SIG-M5 (cell line): ENCODE measurements at places on chromosomes 5 and 9.

- no peak for DNase-seq
Observed at GRCh38 chr5:124599028-124599973, 147.1 kb downstream of the ZNF608 start.

DNA sequence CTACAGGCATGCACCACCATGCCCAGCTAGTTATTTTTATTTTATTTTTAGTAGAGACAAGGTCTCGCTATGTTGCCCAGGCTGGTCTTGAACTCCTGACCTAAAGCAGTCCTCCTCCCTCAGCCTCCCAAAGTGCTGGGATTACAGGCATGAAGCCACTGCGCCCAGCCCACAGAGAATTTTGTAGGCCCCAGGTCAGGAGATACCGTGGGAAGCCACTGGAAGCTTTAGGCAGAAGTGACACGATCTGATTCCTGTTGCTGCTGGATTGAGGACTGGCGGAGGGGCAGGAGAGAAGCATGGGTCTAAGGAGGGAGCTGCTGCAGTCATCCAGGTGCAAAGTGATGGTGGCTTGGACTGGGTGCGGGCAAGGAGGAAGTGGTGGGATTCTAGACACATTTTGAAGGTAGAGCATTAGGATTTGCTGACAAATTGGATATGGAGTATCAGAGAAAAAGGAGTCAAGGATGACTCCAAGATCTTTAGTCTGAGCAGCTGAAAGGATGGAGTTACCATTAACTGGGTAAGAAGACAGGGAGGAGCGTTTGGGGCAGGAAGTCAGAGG, 20.7 kb downstream of the TCF7 start:
- no peak for DNase-seq

GRCh38 chr5:11355491-11355890, 548.8 kb downstream of the CTNND2 start:
- DNase-seq: no peak

DNA sequence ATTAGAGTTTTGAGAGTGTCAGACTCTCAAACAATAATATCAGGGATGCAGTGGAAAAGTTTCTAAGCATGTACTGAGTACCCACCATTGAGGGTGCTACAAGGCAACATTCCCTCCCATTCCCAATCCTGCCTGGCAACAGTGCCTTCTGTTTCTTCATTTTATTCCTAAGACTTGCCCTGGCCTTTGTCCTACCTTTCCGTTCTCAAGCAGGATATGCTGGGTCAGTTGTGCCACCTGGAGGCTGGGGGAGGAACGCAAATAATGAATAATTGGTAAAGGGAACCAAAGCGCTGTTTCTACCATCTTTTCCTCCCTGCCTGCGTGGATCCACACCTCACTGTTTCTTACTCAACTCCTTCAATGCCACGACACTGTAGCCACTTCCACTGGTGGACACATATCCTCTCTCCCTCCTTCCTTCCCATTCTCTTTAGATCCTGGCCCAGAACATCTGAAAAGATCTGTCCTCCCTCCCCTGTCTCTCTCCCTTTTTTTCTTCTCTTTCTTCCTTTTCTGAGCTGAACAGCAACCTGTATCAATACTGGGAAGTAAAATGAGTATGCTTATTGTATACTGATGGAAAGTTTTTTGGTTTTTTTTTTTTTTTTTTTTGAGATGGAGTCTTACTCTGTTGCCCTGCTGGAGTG, 149.5 kb downstream of the C9orf152 start:
- DNase-seq: no peak

GRCh38 chr5:73964352-73964865, 338.4 kb downstream of the ARHGEF28 start:
- DNase-seq: no peak

DNA sequence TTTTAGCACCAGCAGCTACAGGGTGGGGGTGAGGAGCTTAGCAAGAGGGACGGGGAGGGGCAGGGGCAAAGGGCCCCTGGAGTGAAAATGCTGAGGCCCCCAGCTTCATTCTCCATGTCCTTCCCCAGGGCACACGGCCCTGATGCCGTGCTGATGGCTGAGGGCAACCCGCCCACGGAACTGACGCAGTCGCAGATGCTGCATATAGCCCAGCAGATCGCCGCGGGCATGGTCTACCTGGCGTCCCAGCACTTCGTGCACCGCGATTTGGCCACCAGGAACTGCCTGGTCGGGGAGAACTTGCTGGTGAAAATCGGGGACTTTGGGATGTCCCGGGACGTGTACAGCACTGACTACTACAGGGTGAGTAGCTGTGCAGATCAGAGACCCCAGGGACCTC, 285.6 kb downstream of the NTRK2 start:
- no peak for DNase-seq

GRCh38 chr5:100575815-100576214, 40.6 kb downstream of the FAM174A start:
- DNase-seq: no peak

GRCh38 chr5:159463590-159464321, 133.5 kb upstream of the IL12B start:
- no peak for DNase-seq

- DNase-seq: no peak
Observed at GRCh38 chr9:115939065-115939765, 214.4 kb upstream of the PAPPA start.

GRCh38 chr5:96775050-96775449, 32.7 kb downstream of the ERAP1 start:
- DNase-seq: no peak

DNA sequence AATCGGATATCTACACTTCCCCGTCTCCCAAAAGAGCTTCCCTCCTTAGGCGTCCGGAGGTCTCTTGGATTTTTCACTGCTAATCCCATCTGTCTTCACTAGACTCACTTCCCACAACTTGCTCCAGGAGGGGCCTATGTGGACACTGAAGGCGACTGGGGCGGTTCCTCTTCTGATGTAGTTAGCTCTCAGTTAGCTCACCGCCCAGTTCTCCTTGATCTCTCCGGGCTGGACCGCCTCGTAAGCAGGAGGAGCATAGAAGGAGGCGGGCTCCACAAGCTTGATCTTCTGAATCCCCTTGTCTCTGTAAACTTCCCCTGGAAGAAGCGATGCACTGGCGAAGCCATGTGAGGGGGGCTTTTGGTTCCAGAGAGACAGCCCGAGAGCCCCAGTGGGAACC, 112.0 kb upstream of the SELENOP start:
- DNase-seq: no peak

GRCh38 chr5:150131978-150132694, 23.5 kb downstream of the PDGFRB start:
- no peak for DNase-seq

- no peak for DNase-seq
Observed at GRCh38 chr5:121982146-121982892, 20.5 kb downstream of the SRFBP1 start.

DNA sequence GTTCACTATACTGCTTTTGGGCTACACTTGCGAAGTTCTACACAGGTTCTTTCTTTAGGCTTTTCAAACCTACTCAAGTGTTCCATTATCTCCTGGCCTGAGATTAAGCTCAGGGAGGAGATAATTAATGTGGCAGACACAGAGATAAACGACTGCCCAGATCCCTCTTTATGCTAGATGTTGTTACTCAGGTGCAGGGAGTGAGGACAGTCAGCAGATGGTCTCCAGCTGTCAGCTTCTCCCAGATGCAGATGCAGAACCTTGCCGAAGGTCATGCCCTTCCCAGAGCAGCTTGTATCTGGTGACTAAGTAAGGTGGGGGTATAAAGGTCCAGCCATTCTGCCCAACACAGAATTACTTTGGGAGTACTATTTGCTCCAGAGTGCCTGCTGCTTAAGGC, 166.2 kb downstream of the ZNF462 start:
- no peak for DNase-seq
